CD4-positive, alpha-beta T cell treated with Interleukin-17A for 1 hour (primary cell): ENCODE measurements at places on chromosomes 1 and 21.

GRCh38 chr1:230197644-230198567 is 130.9 kb downstream of the GALNT2 start:
- no peak for DNase-seq

GRCh38 chr1:95991787-95992520 is 729.6 kb upstream of the PTBP2 start:
- no peak for DNase-seq

DNA sequence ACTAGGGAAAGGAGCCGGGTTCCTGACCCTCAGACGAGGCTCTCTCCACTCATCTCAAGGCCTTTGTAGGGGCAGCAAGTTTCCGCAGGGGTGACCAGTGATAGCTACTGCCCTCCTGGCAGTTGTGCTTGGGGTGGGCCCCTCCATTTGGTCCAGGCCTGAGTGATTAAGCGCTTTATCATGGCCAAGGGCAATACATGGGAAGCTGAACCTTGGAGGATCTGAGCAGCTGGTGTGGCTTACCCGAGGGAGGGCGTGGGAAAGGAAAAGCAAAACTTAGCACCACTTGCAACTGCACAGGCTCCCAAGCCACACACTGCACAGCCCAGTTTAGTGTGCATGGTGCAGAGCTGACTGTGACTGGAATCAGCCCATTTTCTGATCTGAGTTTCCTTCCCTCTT is 47.8 kb downstream of the GADD45A start:
- no peak for DNase-seq

DNA sequence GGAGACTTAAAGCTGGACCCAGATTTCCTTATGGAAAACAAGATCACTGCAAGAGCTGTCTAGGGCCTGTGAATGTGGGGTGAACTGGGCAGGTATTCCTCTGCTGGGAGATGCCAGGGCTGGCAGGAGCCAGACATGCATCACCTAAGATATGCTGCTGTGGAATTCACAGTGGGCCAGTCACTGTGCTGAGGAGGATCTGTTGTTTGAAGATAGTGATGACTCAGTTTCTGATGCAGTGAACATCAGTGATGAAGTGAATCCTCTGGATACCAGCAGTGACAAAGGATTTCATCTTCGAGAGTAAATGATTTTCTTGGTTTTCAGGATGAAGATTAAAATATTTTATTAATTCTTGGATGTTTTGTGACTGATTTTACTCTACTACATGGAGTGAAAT is 29.9 kb upstream of the CAMSAP2 start:
- no peak for DNase-seq

- DNase-seq, result no peak
Observed at GRCh38 chr1:65703853-65704252, 88.8 kb upstream of the PDE4B start.

- DNase-seq, result no peak
Observed at GRCh38 chr1:3003941-3004270, 17.4 kb upstream of the ACTRT2 start.

GRCh38 chr21:43611598-43612369 is 47.5 kb downstream of the HSF2BP start:
- no peak for DNase-seq

DNA sequence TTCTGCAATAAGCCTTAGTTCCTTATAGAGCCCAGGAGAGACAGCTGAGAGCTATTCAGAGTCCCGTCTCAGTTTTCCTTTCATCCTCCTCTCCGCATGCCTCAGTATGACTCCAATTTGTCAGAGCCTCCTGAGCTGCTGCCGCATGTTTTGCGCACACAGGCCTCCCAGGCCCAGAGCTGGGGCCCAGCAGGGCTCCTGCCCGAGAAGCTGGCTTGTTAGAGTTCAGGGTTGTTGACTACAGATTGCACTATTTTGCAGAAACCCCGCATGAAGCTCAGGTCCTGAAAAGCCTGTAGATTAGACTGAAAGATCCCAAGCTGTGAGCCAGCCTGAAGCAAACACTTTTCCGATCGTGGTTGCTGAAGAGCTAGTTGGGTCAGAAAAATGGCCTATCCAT is 51.5 kb downstream of the IGSF5 start:
- no peak for DNase-seq
